CD4-positive, alpha-beta T cell treated with Interleukin-6 for 4 hours (primary cell): ENCODE measurements at places on chromosomes 1 and 21.

- DNase-seq: no peak
Measured at GRCh38 chr1:15959424-15959823, 16.5 kb downstream of the ZBTB17 start.

- no peak for DNase-seq
Measured at GRCh38 chr1:226212545-226212944, 10.9 kb upstream of the MIXL1 start.

DNA sequence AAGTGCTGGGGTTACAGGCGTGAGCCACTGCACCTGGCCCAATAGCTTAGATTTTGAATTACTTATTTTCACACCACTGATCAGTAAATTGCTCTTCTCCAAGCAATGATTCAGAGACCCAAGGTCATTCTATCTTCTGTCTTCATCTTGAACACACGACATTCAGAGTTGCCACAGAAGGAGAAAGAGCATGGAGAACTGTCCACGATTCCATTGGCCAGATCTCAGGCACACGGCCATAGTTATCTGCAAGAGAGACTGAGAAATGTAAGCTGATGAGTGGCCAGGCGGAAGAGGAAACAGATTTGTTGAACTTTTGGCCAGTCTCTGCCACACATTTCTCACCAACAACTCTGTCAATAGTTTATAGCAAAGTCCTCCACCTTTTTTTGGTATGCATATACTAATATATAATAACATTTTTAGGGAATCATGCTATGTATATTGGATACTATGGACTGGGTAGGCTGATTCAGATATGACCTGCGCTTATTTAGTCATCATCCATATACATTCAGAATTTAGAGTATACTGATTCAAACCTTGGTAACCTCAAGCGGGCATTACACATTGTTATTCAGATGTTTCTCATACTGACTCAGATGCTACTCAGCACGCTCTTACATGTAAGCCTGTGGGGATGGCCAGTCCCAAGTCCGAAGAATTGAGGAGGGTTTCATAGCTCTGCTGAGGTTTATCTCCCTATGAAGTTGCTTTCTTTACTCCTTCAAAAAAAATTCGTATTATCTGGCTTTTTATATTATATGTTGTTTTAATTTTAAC, 25.5 kb upstream of the CAP1 start:
- no peak for DNase-seq

- DNase-seq: no peak
Measured at GRCh38 chr1:83717785-83718184, 281.1 kb downstream of the TTLL7 start.

- no peak for DNase-seq
Measured at GRCh38 chr1:19053486-19053885, 97.0 kb upstream of the IFFO2 start.

DNA sequence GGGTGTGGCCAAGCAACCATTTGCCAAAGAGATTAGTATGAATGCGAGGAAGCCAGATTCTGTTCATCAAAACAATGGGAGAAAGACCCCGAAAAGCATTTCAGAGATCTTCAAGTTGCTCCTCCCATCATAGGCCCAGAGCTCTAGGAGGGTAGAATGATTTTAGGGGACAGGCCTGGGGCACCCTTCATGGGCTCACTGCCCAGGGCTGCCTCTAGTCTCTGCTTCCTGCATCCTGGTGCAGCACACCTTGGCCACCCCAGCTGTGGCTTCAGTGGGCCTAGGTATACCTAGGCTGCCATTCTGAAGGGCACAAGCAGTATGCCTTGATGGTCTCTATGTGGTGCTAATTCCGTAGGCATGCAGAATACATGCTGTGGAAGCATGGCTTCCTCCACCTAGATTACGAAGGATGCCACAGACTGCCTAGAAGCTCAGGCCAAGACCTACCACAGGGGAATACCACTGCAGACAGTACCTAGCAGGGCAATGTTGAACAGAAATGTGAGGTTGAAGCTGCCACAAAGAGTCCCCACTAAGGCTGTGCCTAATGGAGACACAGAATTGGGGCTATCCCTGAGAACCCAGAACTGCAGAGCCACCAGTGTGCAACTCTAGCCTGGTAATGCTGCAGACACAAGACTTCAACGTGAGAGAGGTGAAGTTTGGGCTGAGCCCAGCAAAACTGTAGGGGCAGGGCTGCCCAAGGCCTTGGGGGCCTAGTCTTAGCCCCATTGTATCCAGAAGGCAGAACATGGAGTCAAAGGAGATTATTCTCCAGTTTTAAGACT, 158.8 kb downstream of the CLIC6 start:
- DNase-seq: no peak

DNA sequence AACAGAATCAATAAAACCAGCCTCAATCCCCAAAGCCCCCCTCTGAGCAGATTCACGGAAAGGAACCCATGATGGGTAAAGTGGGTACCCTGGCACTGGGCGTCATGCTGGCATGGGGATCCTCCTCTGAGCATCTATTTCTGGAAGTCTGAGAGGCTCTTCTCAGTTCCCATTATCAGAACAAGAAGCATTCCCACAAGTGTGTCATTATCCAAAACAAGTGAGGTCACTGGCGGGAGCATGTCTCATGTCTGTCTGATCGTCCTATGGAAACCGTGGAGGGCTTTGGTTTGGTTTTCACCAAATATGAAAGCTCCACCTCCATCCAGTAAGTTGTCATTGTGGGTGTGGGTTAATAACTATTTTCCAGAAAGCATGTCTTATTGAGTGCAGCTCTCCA, 70.7 kb downstream of the PGM1 start:
- no peak for DNase-seq

DNA sequence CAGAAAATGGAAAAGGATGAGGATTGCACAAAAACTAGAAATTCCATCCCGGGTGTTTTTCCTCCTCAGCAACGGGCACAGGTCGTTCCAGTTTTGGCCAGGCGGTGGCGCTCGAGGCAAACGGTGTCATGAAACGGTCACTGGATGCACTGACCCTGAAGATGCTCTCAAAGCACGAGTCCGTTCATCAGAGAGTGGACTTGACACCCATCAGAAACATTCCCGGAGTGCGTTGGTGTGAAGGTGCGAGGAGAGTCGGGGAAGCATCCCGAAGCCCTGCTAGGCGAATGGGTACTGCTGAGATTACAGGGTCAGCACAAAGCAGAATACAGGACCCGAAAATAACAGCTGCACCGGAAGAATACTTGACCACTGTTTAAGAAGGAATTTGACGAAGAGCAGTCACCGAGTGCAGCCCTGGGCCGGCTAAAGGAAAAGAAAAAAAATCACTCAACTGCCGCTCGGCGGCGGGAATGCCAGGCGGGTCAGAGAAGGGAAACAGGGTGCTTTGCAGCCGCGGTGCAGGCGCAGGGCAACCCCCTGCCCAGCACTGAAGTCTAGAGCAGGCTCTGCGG, 71.7 kb upstream of the ETS2 start:
- peak; percentile 77 for DNase-seq

GRCh38 chr1:244113532-244114320, 62.6 kb downstream of the ZBTB18 start:
- DNase-seq: no peak

GRCh38 chr1:157193702-157194391, 55.7 kb upstream of the ETV3 start:
- peak; percentile 51 for DNase-seq

DNA sequence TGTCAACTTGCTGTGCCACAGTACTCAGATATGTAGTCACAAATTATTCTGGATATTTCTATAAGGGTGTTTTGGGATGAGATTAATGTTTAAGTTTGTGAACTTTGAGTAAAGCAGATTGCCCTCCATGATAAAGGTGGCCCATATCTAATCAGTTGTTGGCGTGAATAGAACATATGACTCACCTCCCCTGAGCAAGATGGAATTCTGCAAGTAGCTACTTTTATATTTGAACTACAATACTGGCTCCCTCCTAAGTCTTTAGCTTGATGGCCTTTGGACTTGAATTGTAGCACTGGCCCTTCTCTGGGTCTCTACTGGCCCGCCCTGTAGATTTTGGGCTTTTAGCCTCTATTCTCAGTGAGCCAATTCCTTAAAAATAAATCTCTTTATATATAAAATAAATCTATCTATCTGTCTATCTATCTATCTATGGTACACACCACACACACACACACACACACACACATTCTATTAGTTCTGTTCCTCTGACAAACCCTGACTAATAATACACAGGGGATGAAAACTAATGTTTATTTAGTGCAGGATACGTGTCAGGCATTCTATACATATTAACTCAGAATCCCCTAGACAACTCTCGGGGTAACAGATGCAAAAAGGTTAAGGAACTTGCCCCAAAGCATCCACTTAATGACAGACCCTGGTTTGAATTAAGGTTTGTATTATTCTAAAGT, 37.9 kb upstream of the PDC start:
- DNase-seq: no peak

GRCh38 chr1:21304488-21304887, 14.2 kb upstream of the ECE1 start:
- no peak for DNase-seq

DNA sequence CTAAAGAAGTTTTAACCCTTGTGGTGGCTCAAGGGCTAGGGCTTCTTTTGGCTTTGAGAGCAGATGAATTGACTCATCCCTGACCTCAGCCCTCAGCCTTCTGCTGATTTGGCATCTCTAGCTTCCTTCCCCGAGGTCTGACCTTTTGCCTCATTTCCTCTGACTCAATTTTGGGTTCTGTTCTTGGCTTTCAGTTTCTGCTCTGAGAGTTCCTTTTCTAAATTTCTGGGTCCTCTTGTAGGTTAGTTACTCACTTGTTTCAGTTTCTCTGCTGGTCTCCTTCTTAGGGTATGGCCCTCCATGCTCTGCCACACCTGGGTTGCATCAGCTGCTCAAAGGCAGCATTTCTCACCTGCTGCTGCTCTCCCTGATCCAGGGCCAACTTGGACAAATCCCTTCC, 19.4 kb downstream of the PDE4B start:
- no peak for DNase-seq

- no peak for DNase-seq
Measured at GRCh38 chr1:175757381-175758015, 14.1 kb upstream of the TNR start.

DNA sequence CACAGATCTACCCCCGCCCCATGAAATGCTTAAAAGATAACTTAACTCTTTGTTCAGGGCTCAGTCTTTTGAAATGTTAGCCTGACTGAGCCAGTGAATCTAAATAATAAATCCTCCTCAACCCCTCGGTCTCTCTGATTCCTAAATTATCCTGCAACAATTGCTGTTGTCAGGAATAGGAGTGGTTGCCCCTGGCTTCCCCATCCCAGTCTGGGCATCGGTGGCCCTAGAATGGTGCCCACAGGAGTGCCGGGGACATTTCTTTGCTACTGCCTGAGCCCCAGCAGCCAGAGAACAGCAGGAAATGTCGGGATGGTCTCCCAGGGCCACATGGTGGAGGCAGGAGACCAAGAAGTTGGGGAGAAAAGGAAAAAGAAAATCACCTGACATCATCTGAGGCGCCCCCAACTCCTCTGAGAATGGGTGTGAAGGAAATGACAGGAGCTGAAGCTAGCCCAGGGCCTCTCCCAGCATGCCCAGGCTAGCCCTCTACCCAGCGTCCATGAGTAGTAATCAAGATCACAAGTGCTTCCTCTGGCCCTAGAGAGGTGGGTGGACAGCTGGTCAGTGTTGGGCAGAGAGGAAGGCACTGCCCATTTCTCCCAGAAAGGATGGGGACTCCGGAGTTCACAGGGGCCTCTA, 1.6 kb downstream of the PADI4 start:
- DNase-seq: no peak

GRCh38 chr1:2447276-2448097, 28.6 kb upstream of the PLCH2 start:
- DNase-seq: no peak

DNA sequence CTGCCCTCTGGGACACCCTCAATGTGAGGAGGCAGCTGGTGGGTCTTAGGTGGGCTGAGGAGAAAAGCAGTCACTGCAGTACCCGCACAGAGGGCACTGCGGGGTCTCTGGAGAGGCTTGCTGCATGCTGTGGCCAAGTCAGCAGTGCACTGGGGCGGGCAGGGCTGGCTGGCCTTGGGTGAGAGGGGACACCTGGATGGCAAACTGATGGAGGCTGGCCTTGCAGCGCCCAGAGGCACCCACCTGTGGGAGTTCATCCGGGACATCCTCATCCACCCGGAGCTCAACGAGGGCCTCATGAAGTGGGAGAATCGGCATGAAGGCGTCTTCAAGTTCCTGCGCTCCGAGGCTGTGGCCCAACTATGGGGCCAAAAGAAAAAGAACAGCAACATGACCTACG, 3.2 kb downstream of the ELF3 start:
- no peak for DNase-seq

DNA sequence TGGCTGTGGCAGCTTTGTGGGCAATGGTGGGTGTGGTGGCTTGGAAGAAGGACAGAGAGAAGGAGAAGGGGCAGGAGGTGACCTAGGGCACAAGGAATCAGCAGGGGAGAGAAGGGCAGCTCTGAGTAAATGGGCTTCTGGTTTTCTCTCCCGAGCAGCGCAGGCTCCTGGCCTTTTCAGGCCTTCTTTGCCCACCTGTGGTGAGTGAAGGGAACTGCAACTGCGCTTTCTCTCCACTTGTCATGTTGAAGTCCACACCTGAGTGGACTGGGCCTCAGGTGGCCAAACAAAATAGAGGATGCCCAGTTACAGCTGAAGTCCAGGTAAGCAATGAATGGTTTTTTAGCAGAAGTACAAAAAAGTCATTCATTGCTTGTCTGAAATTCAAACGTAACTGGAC, 29.4 kb upstream of the KCNA10 start:
- DNase-seq: no peak

- DNase-seq: no peak
Measured at GRCh38 chr1:8218351-8219092, 99.4 kb upstream of the SLC45A1 start.

DNA sequence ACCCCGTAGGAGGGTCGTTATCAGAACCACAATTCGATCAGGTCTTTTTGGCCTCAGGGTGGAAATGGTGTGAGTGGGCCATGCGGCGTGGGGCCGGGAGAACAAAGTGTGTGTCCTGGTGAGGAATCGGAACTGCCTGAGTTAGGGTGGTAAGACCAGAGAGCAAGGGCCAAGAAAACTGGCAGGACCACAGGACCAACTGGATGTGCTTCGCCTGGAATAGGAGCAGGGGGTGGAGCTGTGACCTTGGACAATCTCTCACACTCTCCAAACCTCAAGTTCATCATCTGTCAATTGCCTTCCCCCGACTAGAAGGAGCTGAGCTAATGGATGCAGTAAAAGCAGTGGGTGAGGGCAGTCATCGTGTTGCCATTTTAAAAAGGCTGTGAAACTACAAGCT, 59.5 kb downstream of the NAV1 start:
- no peak for DNase-seq

DNA sequence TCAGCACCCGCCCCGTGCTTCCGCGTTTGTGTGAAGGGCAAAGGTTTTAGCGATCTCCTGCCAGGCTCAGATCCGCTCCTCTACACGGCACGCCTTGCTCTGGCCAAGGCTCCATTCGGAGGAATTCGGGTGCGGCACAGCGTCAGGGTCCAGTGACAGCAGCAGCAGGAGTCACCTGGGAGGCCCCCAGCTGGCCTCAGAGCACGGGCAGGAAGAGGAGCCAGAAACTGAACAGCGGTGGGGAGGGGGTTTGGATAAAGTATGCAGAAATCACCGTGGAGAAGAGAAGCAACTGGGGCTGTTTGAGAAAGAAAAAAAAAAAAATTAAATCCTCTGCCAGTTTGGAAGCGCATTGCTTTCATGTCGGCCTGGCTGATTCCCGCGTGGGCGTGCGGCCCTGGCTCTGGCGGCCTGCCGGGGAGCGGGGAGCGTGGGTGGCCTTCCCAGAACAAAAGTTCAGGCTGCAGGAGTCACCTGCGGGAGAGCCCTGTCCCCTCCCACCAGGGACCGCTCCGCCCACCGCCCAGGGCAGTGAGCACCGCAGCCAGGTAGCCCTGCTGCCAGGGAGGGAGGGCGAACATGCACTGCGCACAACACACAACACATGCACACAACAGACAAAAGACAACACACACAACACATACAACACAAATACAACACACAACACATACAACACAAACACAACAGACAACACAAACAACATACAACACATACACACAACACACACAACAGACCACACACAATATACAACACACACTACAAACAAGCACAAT, 107.6 kb downstream of the ETS2 start:
- no peak for DNase-seq
